Airway epithelial cell (primary cell): ENCODE measurements at places on chromosomes 1 and 21. TPM values are rescaled to one million over a fixed set of nuclear protein-coding genes. Genes with fewer than 3 reads are reported as not detected.

The TIAM1 gene
- 19.3 and 21.7 TPM in 2 replicates for total RNA-seq

The CDC42SE1 gene
- 105 and 116 TPM in 2 replicates for total RNA-seq

The LCE1B gene
- not detected in 2 replicates for total RNA-seq

The UTS2 gene
- 0.33 and 1.3 TPM in 2 replicates for total RNA-seq

The DNASE2B gene
- total RNA-seq, result not detected in 2 replicates

The OR2T2 gene
- not detected in 2 replicates for total RNA-seq

The ZBTB8A gene
- total RNA-seq, result 3.8 and 5.3 TPM in 2 replicates

The SFN gene
- 1,524 and 1,633 TPM in 2 replicates for total RNA-seq

The GORAB gene
- 3.8 and 5.2 TPM in 2 replicates for total RNA-seq

The OR14I1 gene
- total RNA-seq, result not detected in 2 replicates

The METTL25B gene
- total RNA-seq, result 17.6 and 22.0 TPM in 2 replicates

The RGS18 gene
- total RNA-seq, result not detected in 2 replicates

The IQCC gene
- 1.9 and 3.5 TPM in 2 replicates for total RNA-seq

The GCSAML gene
- not detected in 2 replicates for total RNA-seq
